CD4-positive, alpha-beta T cell treated with Interleukin-4 for 1 hour (primary cell): ENCODE measurements at places on chromosomes 7 and 10.

DNA sequence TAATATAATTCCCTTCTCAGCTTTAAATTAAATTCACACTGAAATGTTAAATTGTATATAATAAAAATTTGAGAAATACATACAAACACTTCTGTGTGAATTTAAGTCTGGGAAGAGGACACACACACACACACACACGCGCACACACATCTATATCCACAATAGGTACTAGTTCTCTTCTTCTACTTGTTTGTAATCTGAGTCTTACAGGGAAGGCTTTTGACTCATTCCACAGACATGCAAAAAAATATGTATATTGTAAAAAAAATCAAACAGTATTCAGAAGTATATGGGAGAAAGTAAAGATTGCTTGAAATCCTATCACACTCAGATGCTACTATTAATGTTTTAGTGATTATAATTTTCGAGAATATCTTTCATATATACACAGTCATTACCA is 276.2 kb downstream of the MDFIC start:
- no peak for DNase-seq

- DNase-seq: no peak
These were observed 9.6 kb downstream of the UBTD1 start for GRCh38 chr10:97508342-97508741.

DNA sequence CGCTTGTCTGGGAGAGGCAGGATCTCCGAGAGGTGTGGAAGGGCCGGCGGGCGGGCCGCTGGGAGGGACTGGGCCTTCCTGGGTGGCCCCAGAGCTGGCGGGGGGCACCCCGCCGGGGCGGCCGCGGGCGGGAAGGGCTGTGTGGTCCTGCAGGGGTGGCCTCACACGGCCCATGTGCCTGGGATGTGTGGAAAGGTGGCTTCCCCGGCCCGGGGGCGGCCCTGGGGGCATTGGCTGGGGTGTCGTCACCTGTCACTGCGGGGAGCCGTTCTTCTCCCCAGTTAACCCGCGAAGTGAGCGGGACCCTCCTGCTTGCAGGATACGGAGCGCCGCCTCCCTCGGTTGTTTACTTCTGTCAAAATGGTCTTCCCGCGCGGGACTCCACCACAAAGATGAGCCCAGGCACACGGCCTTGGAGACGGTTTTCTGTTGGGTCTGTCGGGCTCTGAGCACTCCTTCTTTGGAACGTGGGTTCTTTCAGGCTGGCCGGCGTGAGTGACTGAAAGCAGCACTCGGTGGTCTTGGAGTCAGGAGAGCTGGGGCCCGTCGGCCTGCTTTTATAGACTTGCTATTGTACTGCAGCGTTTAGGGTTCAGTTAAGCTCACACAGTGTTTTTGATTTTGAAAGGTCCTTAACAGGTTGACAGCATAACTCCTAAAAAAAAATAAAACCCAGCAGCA is 700 bp downstream of the SMC3 start:
- peak; percentile 49 for DNase-seq

DNA sequence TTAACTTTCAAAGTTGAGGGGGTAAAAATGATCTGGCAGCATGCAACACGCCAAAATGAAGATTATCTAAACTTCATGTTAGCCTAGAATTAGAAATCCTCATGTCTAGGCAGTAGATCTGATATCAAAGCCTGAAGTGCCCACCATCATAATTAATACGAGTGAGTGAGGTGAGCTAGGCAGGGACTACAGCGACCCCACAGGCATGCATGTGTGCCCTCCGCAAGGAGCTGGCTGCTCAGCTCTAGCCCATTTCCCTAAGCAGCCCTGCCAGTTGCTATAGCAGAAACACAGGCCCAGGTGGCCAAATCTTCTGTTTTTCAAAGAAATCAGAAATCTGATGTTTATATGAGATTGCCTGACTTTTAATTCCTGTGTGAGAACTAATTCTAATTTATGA is 93.1 kb upstream of the IFRD1 start:
- no peak for DNase-seq

GRCh38 chr7:5296611-5297226 is 14.0 kb downstream of the SLC29A4 start:
- peak; percentile 78 for DNase-seq

- DNase-seq: no peak
These were observed 322.8 kb downstream of the ANKRD30A start for GRCh38 chr10:37448161-37448560.

DNA sequence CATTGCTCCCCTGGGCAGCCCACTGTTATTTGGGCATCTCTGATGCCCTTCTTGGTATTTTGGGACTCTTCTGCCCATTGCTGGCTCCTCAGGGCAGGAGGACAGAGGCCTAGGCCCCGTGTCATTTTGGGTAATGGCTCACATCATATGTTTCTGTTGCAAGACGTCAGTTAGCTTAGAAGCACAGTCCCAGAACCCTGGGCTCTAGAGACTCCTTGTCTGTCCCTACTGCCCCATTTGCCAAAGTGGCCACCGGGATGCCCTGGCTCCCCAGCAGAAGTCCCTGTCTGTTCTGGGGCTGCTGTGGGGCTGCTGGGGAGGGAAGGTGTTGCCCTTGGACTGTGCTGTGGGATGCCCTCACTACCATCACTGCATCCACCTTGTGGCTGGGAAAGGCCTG is 48.8 kb downstream of the ADCYAP1R1 start:
- no peak for DNase-seq

DNA sequence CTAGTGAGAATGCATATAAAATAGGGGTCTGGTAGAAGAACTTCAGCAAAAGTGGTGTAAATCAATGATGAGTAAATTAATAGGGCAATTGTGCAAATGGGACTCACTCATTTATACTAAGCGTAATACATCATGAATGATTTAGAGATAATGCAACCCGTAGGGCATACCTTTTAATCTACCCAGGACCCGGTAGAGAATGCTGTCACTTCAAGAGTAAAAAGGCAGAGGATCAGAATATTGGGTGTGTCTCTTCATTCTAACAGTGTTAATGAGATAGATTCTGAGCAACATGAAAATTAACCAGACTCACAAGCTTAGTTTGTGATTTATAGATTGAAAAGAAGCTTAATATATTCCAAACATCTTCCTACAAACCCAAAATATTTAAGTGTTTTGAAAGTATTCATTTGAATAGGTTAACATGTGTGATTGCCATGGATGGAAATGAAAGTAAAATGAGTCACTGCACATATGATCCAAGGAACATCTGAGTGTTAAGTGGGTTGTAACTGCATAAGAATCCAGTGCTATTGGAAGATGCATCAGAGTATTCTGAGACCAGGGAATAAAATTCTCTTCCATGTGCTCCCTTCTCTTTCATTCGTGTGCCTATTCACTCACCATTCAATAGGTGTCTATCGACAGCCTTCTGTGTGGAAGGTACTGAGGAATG is 690.6 kb downstream of the AUTS2 start:
- no peak for DNase-seq

GRCh38 chr10:79197558-79197957 is 128.8 kb downstream of the ZMIZ1 start:
- DNase-seq: no peak

DNA sequence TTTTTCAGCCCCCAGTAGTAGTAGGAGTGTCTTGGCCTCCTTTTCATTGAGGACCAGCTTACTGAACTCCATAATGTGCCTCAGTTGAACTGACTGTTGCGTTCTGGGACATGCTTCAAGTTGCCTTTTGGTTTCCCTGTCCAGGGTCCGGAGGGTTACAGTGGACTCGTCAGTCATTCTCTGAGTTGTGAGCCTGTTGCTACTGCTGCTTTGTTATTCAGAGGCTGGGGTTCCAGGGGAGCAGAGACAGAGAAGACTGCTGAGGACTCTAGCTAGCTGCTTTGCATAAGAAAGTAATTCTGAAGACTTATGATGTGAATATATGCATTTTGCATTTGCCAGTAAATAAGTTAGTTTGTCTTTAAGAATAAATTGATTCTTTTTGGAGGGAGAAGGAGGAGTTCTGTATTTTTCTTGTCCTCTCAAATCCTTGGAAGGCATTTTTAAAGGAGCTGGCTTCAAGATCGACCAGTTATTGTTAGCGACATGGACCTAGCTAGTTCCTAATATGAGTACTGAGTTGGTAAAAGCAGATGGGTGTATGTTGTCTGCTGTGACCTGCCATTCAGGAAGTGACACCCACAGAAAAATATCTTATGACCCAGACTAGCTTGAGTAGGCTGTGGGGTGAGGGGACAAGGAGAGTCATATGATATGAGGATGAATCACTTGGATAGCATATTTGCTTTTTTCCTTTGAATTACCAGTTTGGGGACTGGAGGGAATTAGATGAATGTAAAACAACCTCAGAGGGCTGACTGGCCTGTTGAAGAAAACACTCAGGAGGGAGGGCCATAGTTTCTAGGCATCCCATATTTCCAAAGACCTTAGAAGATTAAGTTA is 8.3 kb downstream of the PI4K2A start:
- peak; percentile 69 for DNase-seq

DNA sequence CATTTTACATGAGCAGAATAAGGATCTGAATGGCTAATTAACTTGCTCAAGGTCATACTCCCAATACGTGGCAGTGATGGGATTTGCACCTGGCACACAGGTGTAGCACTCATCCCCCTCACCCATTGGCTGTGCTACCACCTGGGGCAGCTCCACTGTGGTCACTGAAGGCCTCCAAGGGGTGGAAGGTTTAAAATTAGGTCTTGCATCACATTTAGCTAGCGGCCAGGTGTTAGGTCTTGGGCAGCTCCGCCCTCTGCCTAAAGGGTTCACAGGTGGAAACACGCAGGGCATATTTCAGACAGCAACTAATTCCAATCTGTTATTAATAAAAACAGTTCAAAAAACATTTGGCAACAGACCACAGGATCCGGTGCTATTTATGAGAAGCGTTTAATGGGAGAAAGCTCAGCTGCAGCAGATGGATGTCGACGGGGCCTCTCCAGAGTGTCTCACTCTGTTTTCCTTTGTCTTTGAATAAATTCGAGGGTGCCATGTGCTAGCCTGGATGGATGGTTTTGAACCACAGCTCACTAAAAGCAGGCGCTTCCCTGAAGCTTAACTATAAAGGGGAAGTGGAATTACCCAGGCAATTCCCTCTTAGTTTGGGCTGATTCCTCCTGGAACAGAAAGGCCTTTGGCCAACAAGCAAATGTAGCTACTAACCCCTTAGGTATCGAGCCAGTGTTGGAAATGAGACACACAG is 1017.6 kb downstream of the TYW1 start:
- DNase-seq: no peak

DNA sequence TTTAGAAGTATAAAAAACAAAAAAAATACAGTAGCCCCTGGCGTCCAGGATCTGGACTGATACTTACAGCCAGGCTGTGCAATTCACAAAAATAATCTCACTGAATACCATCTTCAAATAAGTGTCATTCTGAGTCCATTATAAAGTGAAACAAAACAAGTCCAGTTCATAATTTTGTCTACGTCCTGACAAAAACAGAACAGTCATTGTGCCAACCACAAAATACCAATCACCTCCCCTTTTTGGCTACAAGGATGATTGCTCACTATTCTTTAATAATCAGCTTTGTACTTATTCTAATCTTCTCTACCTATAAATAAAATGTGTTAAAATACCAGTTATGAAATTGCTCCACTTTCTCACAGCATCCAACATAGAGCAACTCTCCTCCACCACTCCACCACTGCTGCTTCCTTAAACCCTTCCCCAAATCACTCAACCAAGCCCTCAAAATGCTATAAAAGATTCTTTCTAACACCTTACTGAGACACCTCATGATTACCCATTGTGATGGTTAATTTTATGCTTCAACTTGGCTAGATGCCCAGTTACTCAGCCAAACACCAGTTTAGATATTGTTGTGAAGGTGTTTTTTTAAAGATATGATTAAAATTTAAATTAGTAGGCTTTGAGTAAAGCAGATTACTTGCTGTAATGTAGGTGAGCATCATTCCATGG is 479.8 kb upstream of the SEMA3A start:
- no peak for DNase-seq

DNA sequence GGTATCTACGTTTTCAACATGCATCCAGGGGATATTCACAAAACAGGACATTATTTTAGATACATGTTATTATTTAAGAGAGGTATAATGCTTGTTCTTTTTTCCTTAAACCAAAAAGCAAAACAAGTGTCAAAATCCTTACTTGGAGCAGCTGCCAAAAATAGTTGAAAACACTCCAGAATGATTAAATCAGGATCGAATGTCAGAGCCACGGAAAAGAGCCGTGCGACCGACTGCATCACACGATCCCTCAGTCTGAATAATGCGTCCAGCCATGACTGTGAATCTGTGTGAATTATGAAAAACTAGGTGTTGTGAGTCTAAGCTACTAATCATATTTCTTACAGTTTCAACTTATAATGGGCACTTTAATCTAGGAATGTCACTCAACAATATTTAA is 126.0 kb downstream of the PARD3 start:
- DNase-seq: no peak

GRCh38 chr7:32047801-32048200 is 22.4 kb downstream of the PDE1C start:
- DNase-seq: no peak

GRCh38 chr7:30864101-30864500 is 47.6 kb upstream of the AQP1 start:
- DNase-seq: no peak

DNA sequence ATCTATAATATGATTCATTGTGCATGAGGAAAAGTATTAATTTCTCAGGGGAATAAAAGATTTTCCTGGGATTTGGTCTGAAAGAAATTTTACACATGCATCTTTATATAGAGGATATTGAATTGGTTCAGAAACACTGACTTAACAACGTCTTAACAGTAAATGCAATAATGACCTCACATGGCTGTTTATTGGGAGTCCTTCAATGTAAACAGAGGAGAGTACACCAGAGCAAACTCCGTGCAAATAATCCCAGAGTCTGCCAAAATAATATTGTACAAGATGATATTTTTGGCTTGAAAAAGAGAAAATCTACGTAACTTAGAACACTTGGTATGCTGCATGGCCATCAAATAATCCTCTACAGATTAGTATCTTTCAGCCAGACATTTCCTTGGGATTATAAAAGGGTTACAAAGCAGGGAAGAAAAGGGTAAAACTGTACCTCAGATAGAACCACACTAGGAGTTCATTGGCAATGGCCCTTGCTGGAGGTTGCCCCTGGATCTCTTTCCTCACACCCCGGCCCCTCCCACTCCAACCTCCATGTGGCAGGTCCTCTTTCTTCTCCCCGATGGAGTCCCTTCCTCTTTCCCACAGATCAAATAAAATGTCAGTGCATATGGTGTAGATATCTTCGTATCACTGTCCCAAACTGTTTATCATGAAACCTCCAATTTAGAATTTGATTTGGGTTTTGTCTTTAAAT is 196.4 kb downstream of the EVX1 start:
- no peak for DNase-seq

GRCh38 chr10:113965077-113965476 is 78.6 kb upstream of the ADRB1 start:
- DNase-seq: no peak

- no peak for DNase-seq
These were observed 6.8 kb upstream of the TRUB1 start for GRCh38 chr10:114931072-114931679.
